Daoy (cell line): ENCODE measurements at places on chromosomes 6 and 20. TPM values are rescaled to one million over a fixed set of nuclear protein-coding genes. Genes with fewer than 3 reads are reported as not detected.

GRCh38 chr20:53282217-53282955 lies 310.2 kb downstream of the TSHZ2 start:
- no peak for DNase-seq

DNA sequence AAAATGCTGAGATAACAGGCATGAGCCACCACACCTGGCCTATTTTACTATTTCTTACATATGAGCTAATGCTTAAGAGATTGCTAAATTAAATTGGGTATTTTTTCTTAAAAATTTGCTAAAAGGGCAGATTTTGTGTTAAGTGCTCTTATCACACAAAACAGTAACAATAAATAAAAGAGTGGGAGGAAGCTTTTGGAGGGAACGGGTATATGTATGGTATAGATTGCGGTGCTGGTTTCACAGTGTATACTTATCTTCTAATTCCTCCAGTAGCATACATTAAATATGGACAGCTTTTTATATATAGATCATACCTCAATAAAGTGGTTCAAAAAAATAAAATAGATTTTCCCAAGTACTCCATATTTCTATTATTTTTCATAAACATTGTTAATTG lies 39.4 kb upstream of the FABP7 start:
- no peak for DNase-seq

Gene SASH1
- 12.4 and 13.5 TPM in 2 replicates for total RNA-seq

Gene HCK
- total RNA-seq, result 0.15 TPM in 1 of 2 replicates, not detected in the other

GRCh38 chr20:63091901-63092659 lies 85.3 kb upstream of the BHLHE23 start:
- DNase-seq, result no peak

Gene ANKRD66
- not detected in 2 replicates for total RNA-seq
